HAP-1 (cell line): ENCODE measurements at places on chromosomes 5 and 9.

GRCh38 chr5:72487177-72487576 lies 20.0 kb downstream of the ZNF366 start:
- no peak for DNase-seq

GRCh38 chr5:157308836-157309465 lies 43.0 kb downstream of the CYFIP2 start:
- no peak for DNase-seq

GRCh38 chr9:33249983-33250382 lies 10.0 kb downstream of the SPINK4 start:
- DNase-seq, result no peak

DNA sequence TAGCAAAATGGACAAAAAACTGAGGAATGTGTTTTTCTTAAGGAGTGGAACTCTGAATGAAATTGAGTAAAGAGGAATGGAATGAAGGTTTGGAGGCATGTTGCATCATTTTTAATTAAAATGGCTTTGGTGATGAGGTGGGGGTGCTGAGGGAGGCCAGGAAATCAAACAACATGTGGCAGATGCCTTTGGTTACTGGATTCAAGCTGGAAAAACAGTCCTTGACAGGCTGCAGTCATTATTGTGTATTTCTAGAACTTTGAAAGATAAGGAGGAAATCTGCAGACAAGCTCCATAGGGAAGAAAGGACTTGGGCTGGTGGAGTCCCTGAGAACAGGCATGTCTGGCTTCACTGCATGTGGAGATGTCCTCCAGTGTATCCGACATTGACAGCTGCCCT lies 203.5 kb upstream of the HAPLN1 start:
- no peak for DNase-seq

GRCh38 chr5:124677374-124678351 lies 68.8 kb downstream of the ZNF608 start:
- DNase-seq, result no peak
